ENCODE measurements at places on chromosomes 3 and 15. TPM values are rescaled to one million over a fixed set of nuclear protein-coding genes. Genes with fewer than 3 reads are reported as not detected.

The POLQ gene
- total RNA-seq = 5.5 TPM

The GRK7 gene
- not detected for total RNA-seq

The GPR62 gene
- not detected for total RNA-seq

The IDH3A gene
- 38.8 TPM for total RNA-seq

The GABRR3 gene
- total RNA-seq = not detected

The JMJD7 gene
- total RNA-seq = 10.8 TPM

The AGTR1 gene
- not detected for total RNA-seq

The ALDH1A3 gene
- total RNA-seq = 214 TPM

The ITIH1 gene
- total RNA-seq = not detected

The ACTC1 gene
- total RNA-seq = not detected

The ADAMTSL3 gene
- total RNA-seq = 1.9 TPM

The PYGO1 gene
- total RNA-seq = 1.4 TPM

Data from tracheal epithelial cell (primary cell).